ENCODE measurements at places on chromosomes 3 and 15.

DNA sequence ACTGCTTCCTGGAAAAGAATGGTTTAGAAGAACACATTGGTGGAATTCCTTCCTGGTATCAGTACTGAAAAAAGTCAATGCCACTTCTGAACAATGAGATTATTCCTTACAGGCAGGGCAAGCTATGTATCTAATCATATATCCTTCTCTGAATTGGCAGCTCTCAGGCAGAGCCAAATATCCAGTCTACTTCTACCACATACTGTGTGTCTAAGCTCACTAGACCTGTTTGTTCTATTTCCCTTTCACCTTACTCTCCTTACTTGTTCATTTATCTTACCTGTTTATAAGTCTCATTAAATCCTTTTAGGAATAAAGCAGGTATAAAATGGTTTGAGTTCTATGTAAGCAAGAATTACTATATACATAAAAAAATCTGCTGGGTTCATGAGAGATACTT lies 8.3 kb downstream of the SETMAR start:
- no peak for DNase-seq

GRCh38 chr3:25648925-25649830 lies 15.5 kb downstream of the TOP2B start:
- DNase-seq: no peak

- no peak for DNase-seq
Observed at GRCh38 chr3:99470841-99471240, 167.6 kb upstream of the COL8A1 start.

- no peak for DNase-seq
Observed at GRCh38 chr3:188168648-188169047, 14.7 kb downstream of the LPP start.

- no peak for DNase-seq
Observed at GRCh38 chr3:85572426-85572825, 613.6 kb downstream of the CADM2 start.

DNA sequence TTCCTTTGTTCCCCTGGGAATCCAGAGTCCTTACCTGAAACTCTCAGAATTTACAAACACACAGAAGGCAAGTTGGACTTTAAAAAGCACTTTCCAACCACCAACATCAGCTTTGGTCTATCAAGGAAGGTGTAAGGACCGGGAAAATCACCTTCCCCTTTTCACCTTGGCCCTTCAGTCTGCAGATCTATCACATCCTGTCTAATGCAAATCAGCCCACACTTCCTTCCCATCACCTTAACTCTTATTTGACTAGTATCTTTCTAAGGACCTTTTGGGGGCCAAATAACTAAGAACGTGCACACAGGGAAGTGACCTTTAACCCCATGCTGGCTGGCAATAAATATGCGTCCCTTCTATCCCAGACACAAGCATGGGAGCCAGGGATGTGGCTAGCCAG lies 320.6 kb downstream of the ARRDC4 start:
- DNase-seq: no peak
